ENCODE measurements at places on chromosomes 16 and 17.

DNA sequence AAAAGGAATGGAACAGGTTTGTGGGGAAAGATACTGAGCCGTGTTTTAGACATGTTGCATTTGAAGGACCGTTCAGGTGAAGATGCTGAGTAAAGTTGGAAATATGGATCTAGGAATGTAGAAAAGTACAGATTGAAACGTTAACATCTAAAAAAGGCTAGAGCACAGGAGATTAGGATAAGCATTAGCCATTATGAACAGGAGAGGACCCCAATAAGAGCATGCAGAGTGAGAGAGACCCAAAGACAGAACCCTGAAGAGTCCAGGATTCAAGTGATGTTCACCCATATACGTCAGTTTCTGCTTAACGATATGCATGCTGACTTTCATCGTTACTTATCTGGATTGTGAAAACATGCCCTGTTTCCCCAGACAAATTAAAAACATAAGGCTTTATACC lies 140.5 kb downstream of the STX8 start:
- no peak for DNase-seq

GRCh38 chr16:27429330-27429871 lies 27.4 kb downstream of the IL21R start:
- DNase-seq: no peak

- no peak for DNase-seq
Measured at GRCh38 chr17:5237541-5238016, 2.9 kb upstream of the SCIMP start.

DNA sequence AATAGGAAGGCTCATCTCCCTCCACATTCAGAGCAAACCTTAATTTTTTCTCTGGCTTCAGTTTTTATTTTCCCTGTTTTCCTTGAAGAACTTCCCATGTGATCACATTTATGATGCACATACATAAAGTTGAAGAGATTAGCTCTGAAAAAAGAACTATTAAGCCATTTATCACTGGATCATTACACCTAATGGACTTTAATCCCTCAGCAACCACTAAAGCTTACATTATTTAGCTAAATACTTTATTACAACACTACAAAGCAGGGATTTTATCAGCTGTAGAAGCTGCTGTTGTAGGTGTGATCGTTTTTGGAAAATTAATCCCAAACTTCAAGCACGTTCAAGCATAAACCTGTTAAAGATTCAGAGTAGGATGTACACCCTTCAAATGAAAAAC lies 21.1 kb downstream of the SMYD4 start:
- DNase-seq: no peak

DNA sequence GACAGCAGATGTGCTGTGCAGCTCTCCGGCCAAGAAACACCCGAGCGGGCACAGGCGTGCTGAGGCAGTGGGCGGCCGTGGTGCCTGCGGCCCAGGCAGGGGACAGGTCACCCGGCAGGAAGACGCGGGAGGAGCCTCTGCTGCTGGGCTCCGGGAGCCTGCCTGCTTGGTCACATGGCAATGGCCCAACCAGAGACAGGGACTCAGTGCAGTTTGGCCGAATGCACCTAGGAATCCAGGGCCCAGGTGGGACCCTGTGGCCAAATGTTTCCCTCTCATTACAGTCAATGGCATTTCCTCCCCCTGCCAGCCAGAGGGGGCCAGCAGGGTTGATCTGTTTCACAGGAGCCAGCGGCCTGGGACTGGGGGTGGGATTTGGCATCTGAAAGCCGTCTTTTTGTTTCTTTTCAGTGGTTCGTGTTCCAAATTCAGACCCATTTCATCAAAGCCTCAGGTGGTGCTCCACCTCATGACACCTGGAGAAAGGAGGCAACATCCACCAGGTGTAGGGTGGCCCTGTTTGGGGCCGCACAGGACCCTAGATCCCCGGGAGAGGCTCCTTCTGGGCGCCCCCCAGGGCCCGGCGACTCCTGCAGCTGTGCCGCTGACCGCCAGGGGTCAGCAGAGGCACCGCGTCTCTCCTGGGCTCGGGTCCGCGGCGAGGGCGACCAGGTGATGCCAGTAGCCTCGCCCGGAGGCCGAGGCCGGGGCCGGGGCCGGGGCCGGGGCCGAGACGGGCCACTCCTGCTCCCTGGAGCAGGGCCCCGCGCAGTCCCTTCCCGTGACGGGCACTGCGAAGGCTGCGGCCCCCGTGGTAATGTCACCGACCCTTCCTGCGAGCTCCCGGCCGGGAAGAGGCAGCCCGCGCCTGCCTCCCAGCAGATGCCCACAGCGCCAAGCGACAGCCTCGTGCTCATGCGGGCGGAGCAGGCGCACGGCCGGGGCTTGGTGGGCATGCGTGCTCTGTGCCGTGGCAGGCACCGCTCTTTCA lies 118.5 kb downstream of the C16orf78 start:
- DNase-seq: no peak

- no peak for DNase-seq
Measured at GRCh38 chr16:67006930-67007658, 18.7 kb downstream of the CES4A start.

DNA sequence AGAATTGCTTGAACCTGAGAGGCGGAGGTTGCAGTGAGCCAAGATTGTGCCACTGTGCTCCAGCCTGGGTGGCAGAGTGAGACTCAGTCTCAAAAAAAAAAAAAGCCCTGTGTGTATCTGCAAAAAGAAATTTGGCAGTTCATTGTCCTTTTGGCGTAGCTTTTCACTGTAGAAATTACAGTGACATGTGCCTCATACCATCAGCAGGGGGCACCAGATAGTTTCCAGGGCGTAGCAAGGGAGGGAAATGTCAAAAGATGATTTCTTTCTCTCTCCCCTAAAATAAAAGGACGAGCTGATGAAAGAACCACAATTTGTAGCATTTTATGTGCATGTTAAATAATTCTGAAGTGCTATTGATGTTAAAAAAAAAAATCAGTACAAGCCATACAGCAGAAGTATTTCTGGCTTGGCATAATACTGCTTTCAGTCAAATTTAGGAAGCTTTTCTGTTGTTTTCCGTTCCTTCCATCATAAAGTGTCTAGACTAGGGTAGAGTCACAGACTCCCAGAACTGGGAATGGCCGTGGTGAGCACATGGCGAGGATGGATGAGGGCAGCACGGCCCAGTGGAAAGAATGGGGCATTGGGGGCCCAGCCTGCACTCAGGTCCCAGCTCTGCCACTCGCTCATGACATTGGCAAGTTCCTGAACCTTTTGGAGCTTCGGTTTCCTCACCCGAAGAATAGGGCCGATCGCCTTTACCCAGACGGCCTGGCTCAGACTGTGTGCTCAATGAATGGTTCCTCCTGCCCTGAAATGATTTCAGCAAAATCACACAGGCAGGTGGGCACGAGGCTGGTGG lies 59.8 kb upstream of the RPH3AL start:
- peak; percentile 28 for DNase-seq

DNA sequence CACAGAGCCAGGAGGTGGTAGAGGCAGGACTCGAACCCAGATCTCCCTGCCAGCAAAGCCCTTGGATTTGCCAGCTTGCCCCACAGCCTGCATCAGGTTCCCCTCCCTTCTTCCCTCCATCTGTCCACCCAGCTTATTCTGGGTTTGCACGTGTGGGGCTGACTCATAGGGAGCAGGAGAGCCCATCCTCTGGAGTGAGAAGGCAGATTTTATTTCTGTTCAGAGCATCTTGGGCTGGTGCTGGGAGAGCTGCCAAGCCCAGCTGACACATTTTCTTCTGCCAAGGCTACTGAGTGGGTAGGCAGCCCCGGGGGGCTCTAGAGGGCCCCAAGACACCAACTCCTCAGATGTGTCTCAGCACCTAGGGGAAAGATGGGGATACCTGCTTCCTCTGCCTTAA lies 106.3 kb upstream of the CRHR1 start:
- DNase-seq: no peak

- no peak for DNase-seq
Measured at GRCh38 chr16:65120831-65121721, 787 bp downstream of the CDH11 start.
